Epithelial cell of proximal tubule (primary cell): ENCODE measurements at places on chromosomes 12 and 14. TPM values are rescaled to one million over a fixed set of nuclear protein-coding genes. Genes with fewer than 3 reads are reported as not detected.

DNA sequence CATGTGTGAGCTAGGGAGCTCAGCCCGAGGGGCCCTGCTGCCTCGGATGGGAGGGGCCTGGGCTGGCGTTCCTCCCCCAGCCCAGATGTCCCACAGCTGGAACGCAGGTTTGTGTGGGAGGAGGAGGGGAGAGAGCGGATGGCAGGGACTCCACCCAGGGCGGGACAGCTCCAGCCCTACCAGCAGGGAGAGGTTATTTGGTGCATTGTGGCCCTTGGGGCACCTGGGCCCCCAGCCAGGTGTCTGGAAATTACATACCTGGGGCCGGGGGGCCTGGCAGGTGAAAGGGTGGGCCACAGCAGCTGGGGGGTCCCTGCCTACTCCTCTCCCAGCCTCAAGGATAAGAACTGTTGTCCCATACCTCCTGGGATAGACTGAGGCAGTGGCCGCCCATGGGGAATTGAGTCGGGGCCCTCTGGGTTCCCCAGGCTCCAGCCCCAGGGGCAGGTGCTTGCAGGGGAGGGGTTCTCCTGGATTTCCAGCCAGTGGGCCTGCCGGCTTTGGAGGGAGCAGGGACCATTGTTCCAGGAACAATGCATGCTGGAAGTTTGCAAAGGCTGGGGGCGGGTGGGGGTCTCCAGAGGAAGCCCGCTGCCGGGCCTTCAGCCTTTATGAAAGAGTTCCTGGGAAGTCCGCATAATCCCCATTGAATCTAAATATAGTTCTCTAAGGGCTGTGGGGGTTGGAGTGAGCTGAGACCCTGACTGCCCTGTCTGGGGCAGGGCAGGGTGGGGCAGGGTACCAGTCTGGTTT is 1.2 kb downstream of the KIF26A start:
- DNase-seq: no peak

DNA sequence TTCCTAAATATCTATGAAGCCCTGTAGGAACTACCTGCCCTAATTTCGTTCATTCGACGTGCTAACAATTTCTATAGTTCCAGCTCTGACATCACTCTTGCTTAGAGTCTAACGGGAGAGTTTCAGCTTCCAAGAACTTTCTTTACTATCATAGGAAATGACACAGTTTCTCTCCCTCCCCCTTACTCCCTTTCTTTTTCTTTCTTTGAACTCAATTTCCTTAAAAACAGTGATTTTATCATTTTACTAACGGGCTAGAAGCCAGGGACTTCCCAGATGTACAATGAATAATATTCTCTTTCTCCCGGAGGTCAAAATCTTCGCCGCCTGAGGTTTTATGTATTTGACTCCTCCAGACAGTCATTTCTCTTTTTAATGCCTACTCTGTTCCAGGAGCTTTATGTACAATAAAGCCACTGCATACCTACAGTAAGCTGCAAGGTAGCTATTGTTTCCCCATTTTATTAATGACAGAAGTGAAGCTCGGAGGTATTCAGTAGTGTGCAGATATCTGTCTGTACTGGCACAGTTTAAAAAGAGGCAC is 15.7 kb downstream of the SMCO2 start:
- no peak for DNase-seq

DNA sequence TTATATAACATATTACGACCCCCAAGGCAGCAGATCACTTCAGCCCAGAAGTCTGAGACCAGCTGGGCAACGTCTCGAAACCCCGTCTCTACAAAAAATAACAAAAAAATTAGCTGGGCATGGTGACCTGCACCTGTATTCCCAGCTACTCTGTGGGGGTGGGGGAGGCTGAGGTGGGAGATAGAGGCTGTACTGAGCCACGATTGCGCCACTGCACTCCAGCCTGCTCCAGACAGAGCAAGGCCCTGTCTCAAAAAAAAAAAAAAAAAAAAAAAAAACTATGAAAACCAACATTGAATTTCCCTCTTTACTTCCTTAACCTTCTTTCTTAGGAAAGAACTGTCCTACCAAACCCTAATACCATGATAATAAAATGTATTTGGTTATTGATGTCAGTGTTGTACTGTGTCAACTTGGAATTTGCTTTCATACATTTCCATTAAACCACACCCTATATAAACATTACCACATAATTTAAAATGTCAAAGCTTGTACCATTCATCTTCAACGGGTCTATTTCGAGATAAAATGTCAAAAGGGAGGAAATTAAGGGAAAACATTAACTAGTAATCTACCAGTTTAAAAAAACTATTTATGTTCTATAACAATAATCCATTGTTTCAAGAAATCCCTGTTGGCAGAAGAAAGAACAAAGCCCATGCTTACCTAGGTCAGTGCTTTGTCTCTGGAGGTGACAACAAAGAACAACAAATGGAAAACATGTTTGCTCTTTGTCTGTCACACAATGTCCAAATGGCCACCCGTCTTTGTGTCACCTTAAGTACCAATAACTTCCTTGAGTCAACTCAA is 17.4 kb downstream of the GALNT4 start:
- no peak for DNase-seq

GRCh38 chr12:44000309-44000952 is 164.6 kb downstream of the TMEM117 start:
- peak; percentile 10 for DNase-seq

GRCh38 chr14:81802341-81802740 is 268.7 kb upstream of the SEL1L start:
- no peak for DNase-seq

DNA sequence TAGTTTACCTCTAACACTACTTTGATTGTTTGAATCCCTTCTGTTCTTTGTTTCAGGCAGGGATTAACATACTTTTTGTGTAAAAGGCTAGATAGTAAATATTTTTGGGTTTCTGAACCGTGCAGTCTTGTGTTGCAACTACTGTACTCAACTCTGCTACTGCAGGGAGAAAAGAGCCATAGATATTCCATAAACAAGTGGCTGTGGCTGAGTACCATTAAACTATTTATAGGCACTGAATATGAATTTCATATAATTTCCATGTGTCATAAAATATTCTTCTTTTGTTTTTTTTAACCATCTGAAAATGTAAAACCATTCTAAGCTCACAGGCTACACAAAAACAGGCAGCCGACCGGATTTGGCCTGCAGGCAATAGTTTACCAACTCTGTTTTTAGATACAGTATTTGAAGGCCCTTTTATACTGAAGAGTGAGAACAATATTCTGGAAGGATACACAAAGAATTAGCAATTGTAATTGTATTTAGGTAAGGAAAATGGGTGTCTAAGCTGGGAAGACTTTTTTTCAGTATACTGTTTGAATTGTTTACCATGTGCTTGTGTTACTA is 15.7 kb downstream of the NR1H4 start:
- DNase-seq: no peak

- DNase-seq: no peak
These were observed 51.8 kb downstream of the ZNF664 start for GRCh38 chr12:124024776-124025175.

GRCh38 chr12:105083551-105084105 is 630 bp downstream of the ALDH1L2 start:
- no peak for DNase-seq

DNA sequence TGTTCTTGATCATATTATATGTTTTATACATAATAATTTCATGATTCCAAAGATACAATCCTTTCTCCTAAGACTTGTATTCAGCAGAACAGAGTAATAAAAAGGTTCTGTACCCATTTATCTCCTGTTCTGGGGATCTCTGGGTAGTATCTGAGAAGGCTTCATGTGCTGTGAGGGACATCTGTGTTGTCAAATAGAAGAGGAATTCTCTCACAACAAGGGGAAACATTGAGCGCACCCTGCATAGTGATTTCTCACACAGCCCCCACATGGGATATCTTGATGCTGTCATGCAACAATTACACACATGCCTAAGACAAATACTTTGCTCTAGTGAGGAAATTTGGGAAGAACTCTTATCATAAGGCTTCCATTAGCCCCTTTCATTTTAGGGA is 101.8 kb upstream of the ATF1 start:
- no peak for DNase-seq

GRCh38 chr12:113373969-113374368 is 15.6 kb downstream of the PLBD2 start:
- DNase-seq: no peak

GRCh38 chr14:102138535-102138934 is 1.2 kb upstream of the WDR20 start:
- DNase-seq: no peak

GRCh38 chr12:124006085-124006845 is 33.2 kb downstream of the ZNF664 start:
- no peak for DNase-seq

- DNase-seq: no peak
These were observed 157.8 kb downstream of the RBM19 start for GRCh38 chr12:113808095-113808951.

DNA sequence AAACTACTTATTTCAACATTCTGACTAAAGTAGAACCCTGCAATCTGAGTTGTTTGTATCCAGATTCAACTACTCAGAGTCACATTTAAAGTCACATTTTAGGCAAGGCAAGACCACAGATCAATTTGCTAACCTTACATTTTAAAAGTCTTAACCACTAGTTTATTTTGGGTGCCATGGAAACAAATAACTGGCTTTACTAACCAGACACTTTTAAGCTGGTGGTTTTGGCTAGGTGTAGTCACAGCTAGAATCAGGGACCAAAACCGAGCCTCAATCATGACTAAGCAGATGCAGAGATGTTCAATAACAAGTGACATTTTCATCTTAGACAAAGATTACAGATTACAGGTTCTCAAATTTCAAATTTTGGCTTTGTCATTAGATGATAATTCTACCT is 115.3 kb downstream of the PDE6H start:
- DNase-seq: no peak

GRCh38 chr12:106093246-106093645 is 45.5 kb downstream of the NUAK1 start:
- DNase-seq: no peak

GRCh38 chr12:29425722-29426121 is 44.8 kb upstream of the ERGIC2 start:
- DNase-seq: no peak

DNA sequence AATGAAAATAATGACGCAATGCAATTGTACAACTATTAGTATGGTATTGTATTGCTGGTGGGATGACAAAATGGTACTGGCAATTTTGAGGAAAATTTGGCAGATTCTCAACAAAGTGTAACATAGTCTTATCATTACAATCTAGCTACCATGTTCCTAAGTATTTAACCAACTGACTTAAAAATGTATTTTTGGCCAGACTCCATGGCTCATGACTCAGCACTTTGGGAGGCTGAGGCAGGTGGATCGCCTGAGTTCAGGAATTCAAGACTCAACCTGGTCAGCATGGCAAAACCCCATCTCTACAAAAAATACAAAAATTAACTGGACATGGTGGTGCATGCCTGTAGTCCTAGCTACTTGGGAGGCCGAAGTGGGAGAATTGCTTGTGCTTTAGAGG is 1409.5 kb downstream of the AACS start:
- DNase-seq: no peak

- no peak for DNase-seq
These were observed 212.7 kb downstream of the ERC1 start for GRCh38 chr12:1203735-1204019.

DNA sequence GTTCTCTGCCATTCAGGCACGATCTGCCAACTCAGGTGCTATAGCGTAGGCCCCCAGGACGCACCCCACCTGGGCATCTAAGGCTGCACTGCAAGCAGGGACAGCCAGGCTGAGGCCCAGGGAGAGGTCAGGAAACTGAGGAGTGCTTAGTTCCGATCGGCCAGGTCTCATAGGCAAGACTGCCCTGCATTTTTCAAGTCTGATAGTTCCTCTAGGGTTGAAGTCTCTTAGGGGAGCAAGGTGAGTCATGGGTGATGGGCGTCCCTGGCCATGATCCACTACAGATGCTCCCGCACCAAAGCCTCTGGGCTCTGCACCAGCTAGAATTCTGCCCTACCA is 13.2 kb downstream of the NOPCHAP1 start:
- no peak for DNase-seq

DNA sequence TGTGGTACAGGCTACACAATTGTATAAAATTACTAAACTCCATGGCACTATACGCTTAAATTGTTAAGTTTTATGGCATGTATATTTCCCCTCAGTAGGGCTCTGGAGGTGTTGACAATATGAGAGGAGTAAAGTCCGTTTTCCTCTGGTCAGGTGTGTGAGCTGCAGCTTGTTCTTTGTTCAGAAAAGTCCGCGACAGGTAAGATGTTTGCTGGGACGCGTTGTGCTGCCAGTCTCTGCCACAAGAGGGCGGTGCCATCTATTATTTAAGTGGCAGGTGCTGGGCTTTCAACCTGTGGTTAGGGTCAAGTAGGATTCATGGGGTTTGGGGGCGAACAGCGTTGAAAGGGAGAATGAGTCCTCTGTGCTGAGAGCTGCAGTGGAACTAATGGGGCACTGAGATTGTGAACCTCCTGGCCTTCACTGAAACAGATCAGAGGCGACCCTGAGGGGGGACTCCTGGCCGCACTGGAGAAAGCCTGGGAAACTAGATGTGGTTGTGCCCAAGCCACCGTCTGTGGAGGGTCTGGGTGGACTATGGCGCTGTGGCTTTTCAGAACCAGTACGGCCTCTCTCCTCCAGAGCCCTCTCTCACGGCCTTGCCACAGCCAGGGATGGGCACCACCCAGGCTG is 179.0 kb downstream of the SLC15A4 start:
- no peak for DNase-seq

DNA sequence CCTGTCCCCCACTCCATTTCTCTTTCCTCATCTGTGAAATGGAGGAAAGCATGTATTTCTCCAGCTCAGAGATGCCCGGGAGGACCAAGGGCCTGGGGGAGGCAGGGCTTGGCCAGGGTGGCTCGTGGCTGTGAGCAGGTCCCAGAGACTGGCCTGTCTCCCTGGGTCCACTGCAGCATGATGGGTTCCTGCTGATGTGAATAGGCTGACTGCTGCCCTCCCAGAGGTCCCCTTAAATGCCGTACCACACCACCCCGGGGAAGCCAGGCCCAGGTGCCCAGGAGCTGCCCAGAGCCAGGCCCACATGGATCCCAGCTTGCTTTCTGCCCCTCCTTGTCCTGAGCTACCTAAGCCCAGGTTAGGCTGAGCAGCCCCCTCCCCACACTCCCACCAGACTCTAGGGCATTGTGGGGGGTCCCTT is 158.2 kb upstream of the C14orf180 start:
- no peak for DNase-seq

DNA sequence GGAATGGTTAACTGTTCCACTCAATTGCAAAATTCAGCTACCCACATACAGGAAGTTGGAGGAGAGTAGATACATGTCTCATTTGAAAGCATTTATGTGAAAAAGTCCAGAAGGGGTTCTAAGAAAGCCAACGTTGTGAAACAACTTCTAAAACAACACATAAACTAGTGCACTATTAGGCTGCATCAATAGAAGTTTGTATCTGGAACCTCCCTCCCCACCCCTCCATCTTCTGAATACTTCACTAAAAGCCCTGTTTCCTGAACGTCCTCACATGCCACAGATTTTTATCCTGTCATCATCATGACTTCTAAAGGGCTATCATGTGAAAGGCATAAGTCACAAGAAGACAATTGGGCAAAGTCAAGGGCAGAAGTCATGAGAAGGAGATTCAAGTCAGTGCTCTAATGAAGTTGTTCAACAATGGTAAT is 5.5 kb downstream of the KRT79 start:
- no peak for DNase-seq

- no peak for DNase-seq
These were observed 133.4 kb downstream of the KCNA5 start for GRCh38 chr12:5177096-5177495.

INSM2 gene
- total RNA-seq: not detected in 2 replicates

LRRC10 gene
- total RNA-seq: not detected in 2 replicates

SLC38A4 gene
- total RNA-seq: under 0.01 TPM in 1 of 2 replicates, not detected in the other

TMEM229B gene
- 0.14 and 2.2 TPM in 2 replicates for total RNA-seq

ABCD2 gene
- not detected in 2 replicates for total RNA-seq

PAPLN gene
- 5.9 and 12.7 TPM in 2 replicates for total RNA-seq

IL22 gene
- not detected in 2 replicates for total RNA-seq

SLC25A21 gene
- 0.81 and 1.5 TPM in 2 replicates for total RNA-seq

OTOGL gene
- not detected in 2 replicates for total RNA-seq

ZFHX2 gene
- 0.58 and 0.81 TPM in 2 replicates for total RNA-seq

ZFP36L1 gene
- 87.0 and 142 TPM in 2 replicates for total RNA-seq

PTPN6 gene
- total RNA-seq: 21.8 and 37.5 TPM in 2 replicates
